ENCODE measurements at places on chromosomes 7 and 10. TPM values are rescaled to one million over a fixed set of nuclear protein-coding genes. Genes with fewer than 3 reads are reported as not detected.

DNA sequence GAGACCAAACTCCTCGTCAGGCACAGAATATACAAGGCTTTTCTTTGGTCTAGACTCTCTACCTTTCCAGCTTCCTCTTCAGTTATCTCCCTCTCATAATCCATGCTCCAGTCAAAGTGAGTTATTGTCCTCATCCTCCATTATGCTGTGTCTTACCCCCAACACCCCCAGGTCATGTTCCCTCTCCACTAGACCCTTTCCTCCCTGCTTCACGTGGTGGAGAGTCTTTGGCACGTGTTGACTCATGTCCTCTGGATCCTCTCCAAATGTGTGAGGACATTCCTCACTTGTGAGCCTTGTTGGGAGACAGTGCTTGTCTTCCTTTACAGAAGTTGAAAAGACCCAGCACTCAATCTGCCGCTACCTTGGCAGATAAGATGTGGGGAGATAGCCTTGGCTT, 36.0 kb upstream of the DLD start:
- no peak for DNase-seq

The WEE2 gene
- total RNA-seq, result not detected

The CPA1 gene
- total RNA-seq, result not detected

The HOXA13 gene
- 42.2 TPM for total RNA-seq

All from mucosa of descending colon (tissue), 3 donors.